ENCODE measurements at places on chromosomes 1 and 21. TPM values are rescaled to one million over a fixed set of nuclear protein-coding genes. Genes with fewer than 3 reads are reported as not detected.

Gene DRAXIN
- total RNA-seq, result not detected

Gene MEX3A
- total RNA-seq, result 3.3 TPM

Gene MYOM3
- under 0.01 TPM for total RNA-seq

Gene ZNF593OS
- total RNA-seq, result not detected

Gene GBP5
- 0.71 TPM for total RNA-seq

Gene RGS8
- not detected for total RNA-seq

Gene PTCH2
- total RNA-seq, result not detected

Gene GBP6
- total RNA-seq, result 75.2 TPM

Gene HP1BP3
- 96.0 TPM for total RNA-seq

Gene GOLPH3L
- total RNA-seq, result 22.5 TPM

Gene TDRD5
- total RNA-seq, result not detected

Gene TTC24
- not detected for total RNA-seq

Gene OR14K1
- total RNA-seq, result not detected

Gene FAM110D
- total RNA-seq, result not detected

Gene PRAMEF18
- total RNA-seq, result not detected

Gene G0S2
- 105 TPM for total RNA-seq

Gene HSD3B1
- not detected for total RNA-seq

Gene SLC45A1
- total RNA-seq, result 0.14 TPM

Gene SLAMF7
- 0.14 TPM for total RNA-seq

Gene CD101
- total RNA-seq, result 0.14 TPM

Gene MAP3K21
- total RNA-seq, result 10.6 TPM

Measured in airway epithelial cell (primary cell).